RWPE2 (cell line): ENCODE measurements at places on chromosomes 4 and X.

DNA sequence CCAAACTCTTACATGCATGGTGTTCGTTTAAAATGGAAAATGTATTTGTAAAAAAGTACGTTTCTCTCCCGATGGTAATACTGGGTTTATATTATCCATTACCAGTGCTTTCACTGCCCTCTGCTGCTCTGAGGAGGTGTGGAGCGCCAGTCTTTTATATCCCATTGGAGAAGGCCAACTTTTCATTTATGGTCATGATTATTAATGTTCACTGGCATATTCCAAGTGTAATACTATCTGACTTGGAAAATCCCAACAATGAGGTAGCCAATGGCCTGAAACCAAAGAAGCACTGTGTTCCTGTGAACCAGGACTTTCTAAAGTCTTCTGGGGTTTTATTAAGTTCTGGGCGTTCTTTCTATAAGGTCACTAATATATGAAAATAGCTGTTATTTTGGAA is 80.7 kb downstream of the SYNPO2 start:
- no peak for DNase-seq

DNA sequence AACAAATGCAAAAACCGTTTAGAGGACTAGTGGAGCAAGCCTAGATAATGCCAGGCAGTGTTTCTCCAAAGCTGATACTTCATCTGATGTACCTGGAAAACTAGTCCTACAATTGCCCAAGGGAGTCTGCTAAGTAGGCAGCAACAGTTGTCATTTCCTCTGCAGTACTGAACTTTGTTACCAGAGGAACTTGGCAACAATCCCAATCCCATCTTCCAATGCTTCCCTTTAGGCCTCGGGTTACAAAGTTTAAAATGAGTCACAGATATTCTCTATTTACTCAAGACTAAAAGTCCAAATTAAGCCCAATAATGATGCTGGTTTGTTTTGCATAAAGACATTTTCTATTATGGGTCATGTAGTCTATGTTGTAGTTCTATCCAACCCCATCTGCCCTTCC is 120.0 kb upstream of the GLRA2 start:
- no peak for DNase-seq

DNA sequence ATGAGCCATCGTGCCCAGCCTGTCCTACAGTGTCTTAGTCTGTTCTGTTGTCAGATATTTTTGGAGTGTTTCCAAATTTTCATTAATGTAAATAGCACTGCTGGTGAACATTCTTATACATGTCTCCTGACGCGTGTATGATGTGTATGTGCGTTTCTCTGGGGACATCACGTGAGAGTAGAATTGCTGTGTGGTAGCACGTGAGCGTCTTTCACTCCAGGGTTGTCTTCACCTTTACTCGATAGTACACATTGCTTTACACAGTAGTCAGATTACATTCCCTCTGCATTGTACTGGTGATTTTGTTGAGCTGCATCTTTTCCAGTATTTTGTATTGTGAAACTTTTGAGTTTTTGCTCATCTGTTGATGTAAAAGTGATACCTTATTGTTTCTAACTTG is 60.0 kb downstream of the ARHGAP10 start:
- no peak for DNase-seq

DNA sequence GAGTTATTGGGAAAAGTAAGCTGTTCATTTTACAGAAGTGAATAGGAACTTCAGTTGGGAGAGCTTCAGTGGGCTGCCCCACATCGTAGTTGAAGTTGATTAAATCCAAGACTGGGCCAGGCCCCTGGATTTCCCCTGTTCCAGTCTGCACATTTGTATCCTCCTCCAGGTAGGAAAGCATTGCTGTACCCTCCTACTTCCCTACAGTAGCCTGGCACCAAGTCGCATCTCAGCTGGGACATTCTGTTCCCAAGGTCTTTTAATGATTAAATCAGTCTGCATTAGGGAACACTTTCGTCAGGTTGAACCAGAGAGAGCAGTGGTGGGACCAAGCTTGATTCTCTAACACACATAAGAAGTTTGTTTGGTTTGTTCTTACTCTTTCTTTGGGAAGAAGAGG is 165.8 kb upstream of the PPARGC1A start:
- DNase-seq = no peak

- no peak for DNase-seq
Observed at GRCh38 chrX:81120258-81120935, 81.3 kb downstream of the HMGN5 start.

DNA sequence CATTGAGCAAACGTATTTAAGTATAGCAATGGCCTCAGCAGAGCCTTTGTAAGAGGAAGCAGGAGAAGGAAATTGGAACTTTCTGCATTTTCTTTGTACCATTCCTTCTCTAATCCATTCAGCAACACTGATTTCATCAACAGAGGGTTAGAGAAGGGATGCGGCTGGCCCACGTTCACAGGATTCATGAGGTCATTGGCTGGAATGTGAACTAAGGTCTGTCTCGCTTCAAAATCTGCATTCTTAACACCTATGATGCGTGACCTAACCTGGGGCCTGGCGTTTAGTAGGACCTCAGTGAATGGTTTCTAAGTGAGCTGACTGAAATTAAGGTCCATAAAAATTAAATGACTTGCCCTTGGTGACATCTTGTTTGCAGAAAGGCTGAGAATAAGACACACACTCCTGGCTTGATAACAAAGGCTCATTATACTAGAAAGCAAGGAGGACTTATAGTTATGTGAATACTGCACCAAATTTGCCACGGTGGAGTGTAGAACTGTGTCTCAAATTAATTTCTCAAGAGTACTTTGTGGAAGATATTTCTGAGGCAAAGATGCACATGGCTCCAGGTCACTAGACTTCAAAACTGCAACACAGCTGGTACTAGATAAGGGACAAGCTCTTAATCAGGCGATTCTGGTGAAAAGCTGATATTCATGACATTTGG is 25.4 kb downstream of the FGFBP1 start:
- no peak for DNase-seq

DNA sequence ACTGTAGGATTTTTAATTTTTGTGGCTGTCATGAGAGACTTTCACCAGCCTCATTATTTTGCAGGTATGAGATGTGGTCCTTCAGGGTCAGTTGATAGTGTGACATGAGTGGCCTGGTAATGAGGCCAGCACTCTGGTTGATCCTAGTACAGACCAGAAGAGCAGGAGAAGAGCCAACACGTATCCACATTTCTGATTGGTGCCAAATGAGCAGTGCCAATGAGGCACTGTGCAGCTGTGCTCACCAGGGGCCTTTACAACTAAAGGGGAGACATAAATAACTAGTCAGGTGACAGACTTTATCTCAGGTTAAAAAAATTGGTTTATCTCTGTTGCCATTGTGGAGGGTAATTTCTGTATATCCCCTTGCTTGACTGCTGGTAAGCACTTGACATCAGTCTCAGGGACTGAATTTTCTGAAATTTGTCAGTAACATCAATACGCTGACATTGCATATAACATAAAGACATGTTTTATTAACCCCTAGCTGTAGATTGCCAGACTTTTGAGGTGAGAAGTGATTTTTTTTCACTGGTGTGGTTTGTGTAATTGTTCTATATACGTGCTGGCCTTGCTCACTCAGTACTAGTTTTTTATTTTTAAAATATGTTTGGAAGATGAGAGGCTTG is 101.2 kb downstream of the AFF1 start:
- no peak for DNase-seq

GRCh38 chr4:3369781-3370674 is 71.7 kb upstream of the HGFAC start:
- no peak for DNase-seq

DNA sequence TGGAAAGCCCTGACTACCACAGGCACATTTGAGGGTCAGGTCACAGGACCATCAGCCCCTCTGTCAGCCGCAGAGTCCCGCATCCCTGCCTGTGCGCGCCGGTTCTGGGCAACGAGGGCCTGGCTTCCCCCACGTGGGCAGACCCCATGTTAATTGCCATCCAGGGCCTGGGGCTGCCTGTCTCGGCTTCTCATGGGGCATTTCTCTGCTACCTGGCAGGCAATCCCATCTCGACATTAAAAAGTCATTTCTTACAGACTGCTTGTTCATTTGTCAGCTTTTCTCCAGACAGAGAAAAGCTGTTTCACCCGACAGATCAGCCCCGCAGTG is 45.6 kb upstream of the SORCS2 start:
- no peak for DNase-seq

DNA sequence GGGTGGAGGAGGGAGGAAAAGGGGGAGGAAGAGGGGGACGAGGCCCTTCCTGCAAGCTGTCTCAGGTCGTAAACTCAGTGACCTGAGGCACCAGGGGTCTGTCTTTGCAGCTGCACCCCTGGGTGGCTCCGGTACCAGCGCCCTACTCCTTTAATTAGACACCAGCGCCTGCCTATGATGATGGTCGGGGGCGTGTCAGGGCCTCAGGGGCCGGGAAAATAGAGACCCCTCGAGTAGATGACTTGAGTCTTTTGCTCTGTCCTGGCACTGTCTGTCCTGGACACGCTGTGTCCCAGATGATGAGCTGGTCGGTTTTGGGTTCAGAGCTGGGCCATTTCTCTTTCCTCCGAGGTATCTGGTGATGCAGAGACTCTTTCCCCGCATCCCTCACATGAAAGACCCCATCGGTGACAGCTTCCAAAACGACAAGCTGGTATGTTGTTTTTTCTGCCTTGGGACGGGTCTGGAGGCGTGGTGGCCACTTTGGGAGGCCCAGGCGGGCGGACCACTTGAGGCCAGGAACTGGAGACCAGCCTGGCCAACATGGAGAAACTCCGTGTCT is 11.2 kb downstream of the SLC25A6 start:
- DNase-seq = peak; percentile 49

- no peak for DNase-seq
Observed at GRCh38 chr4:1584498-1584897, 99.6 kb downstream of the FAM53A start.

GRCh38 chr4:184729946-184730345 is 4.0 kb downstream of the CENPU start:
- no peak for DNase-seq

DNA sequence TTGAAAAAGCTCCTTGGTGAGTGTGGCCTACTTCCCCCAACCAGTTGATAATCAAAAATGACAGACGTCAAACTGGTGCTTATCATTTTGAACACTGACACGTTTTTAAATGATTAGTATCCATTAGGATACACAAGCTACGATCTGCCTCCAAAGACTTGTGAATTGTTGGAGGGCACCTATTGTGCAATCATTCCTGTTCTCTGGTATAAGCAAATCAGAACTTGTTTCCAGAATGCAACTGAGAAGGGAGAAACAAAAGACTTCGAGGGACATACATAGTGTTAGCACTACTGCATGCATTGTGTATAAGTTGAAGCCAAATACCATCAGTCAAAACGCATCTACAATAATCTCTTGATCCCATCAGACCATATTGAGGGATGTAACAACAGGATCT is 11.6 kb downstream of the NPY2R start:
- DNase-seq = no peak

GRCh38 chrX:65595460-65595876 is 60.9 kb upstream of the LAS1L start:
- DNase-seq = peak; percentile 74

DNA sequence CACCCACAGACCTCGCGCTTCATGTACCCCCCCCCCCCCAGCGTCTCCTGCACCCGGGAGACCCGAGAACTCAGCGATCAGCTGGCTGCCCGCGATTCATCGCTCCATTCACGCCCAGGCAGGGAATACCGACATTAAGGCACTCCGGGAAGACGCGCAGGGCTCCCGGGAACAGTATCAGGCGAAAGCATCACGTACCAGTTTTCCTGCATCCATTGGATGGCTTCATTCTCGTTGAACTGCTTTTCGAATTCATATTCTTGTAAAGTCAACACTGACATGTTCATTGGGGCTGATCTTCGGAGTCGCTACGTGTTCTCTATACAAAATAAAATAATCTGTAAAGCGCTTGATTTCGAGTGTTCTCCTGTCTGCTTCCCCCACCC is 373 bp downstream of the ELOVL6 start:
- DNase-seq = no peak

DNA sequence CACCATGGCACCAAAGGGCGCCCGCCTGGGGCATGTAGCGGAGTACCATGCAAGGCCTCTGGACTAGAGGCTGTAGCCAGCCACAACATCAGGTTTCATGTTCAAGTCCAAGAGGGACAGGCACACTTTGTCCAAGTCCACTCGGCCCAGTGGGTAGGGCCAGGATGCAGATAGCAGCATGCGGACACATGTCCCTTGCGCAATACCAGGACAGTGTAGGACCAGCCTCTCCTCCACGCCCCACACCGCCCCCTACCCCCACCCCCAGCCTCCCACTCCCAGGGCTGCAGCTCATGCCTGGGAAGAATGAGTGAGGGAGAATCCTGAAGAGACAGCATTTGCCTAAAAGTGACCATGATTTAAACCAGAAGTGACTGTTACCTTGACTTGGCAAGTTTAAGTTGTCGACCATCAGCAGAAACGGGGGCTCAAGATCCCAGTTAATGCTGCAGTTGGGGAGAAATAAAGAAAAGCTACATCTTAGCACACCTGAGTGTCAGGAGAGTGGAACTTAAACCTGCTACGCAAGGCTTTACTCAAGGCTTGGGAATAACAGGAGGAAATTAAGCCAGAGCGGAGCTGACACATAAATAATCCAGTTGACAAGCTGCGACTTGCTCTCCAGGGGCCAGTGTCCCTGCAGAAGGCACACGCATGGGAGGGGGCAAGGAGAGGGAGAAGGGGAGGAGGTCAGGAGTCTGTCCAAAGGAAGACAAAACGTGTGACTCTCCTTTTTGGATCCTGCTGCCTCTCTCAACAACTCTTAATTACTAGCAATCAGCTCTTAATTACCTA is 221.7 kb downstream of the BCOR start:
- no peak for DNase-seq

DNA sequence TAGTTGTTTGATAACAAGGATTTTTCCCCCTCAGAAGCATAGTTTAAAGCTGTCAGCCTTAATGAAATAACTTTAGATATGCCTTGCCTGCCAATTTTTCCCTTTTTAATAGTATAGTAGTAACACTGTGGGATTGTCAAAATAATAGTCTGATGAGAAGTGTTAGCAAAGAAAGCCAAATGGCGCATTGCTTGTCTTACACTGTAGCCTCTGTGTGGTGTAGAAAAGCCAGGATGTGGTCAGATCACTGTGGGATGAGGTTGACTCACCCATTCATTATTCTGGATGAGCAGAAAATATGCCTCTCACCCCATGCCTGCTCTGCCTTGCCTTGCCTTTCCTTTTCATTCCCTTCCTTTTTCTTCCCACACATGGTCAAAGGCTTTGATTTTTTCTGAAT is 257.8 kb upstream of the NRK start:
- DNase-seq = no peak

GRCh38 chr4:1998296-1998695 is 10.5 kb downstream of the NELFA start:
- DNase-seq = no peak

DNA sequence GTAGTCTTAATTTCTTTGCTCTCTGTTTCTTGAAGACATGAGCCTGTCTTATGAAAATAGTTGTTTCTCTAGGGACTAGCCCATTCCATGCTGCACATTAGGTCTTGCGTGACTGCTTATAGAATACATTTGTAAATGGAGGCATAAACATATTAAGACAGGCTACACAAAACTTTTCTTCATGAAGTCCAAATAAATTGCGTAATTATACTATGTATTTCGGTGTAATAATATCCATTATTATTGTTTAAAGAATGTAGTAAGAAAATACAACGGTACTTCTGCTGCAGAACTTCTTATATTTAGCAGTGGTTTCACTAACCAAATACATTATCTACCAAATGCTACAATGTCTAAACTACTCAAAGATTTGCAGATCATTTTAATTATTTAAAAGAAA is 8.5 kb upstream of the NAA11 start:
- DNase-seq = no peak
